ENCODE measurements at places on chromosomes 6 and 20. TPM values are rescaled to one million over a fixed set of nuclear protein-coding genes. Genes with fewer than 3 reads are reported as not detected.

- no peak overlapping the region for H3K27ac ChIP-seq
- H3K36me3 ChIP-seq, result no peaks in the 10 kb centered on the region
- H3K27me3 ChIP-seq, result no peaks in the 10 kb centered on the region
- no peak for DNase-seq
- H3K4me1 ChIP-seq, result no peaks in the 10 kb centered on the region
Observed at GRCh38 chr6:14502551-14502950, 385.0 kb downstream of the CD83 start.

DNA sequence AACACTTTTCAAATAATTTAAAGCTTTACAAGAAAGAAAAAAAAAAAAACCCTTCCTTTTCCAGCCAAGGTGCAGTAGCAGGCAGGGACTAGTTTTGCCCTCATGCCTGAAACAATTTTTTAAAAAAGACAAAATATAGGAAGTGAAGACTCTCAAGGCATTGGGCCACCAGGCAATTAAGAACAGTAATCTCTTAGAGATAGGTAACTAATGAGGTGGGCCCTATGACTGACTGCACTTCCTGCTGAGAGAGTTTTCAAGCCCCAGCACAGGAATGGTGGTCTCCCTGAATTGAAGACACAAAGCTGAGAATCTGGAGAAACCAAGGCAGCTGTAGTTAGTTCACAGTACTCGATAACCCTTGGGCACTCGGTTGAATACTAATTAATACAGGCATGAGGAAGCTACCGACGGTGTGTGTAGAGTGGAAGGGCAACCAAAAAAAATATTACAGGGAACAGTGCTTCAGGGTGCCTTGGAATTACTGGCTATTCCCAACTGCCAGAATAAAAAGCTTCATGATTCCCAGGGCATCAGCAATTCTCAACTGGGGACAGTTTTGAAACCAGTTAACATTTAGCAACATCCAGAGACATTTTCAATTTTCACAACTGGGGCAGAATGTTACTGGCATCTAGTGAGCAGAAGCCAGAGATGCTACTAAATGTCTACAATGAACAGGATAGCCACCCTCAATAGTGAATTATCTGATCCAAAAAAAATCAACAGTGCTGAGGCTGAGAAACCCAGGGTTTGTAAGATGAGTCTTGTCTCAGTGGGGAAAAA is 36.0 kb upstream of the PLN start:
- no peaks in the 10 kb centered on the region for H3K36me3 ChIP-seq
- H3K4me3 ChIP-seq, result no peak overlapping the region
- no peak for DNase-seq
- no peak overlapping the region for H3K27ac ChIP-seq

GRCh38 chr6:36028877-36029324 is 1.3 kb downstream of the MAPK14 start:
- H3K27ac ChIP-seq, result no peak overlapping the region
- peak overlapping the region; percentile 86 for H3K4me3 ChIP-seq
- H3K27me3 ChIP-seq, result peaks cover 4% of the 10 kb centered on the region

Gene CST4
- total RNA-seq, result not detected

Gene CDSN
- total RNA-seq, result not detected

All from GM23338 (cell line).